ENCODE measurements at places on chromosomes 7 and 10. TPM values are rescaled to one million over a fixed set of nuclear protein-coding genes. Genes with fewer than 3 reads are reported as not detected.

GRCh38 chr10:124124123-124124768 is 30.8 kb upstream of the CHST15 start:
- no peak for DNase-seq
- H3K36me3 ChIP-seq, result no peaks in the 10 kb centered on the region
- H3K4me1 ChIP-seq, result 0 out of 2 replicates have a peak, but pooled peaks cover 15% of the 10 kb centered on the region
- H3K27me3 ChIP-seq, result no peaks in the 10 kb centered on the region
- H3K27ac ChIP-seq, result no peak overlapping the region

- H3K36me3 ChIP-seq, result peaks cover 45% of the 10 kb centered on the region
- H3K4me3 ChIP-seq, result peak overlapping the region; percentile 82
- no peak for DNase-seq
- H3K27ac ChIP-seq, result peak overlapping the region; percentile 97
- H3K4me1 ChIP-seq, result peaks cover 88% of the 10 kb centered on the region
Measured at GRCh38 chr10:48523820-48524758, 80.8 kb downstream of the ARHGAP22 start.

DNA sequence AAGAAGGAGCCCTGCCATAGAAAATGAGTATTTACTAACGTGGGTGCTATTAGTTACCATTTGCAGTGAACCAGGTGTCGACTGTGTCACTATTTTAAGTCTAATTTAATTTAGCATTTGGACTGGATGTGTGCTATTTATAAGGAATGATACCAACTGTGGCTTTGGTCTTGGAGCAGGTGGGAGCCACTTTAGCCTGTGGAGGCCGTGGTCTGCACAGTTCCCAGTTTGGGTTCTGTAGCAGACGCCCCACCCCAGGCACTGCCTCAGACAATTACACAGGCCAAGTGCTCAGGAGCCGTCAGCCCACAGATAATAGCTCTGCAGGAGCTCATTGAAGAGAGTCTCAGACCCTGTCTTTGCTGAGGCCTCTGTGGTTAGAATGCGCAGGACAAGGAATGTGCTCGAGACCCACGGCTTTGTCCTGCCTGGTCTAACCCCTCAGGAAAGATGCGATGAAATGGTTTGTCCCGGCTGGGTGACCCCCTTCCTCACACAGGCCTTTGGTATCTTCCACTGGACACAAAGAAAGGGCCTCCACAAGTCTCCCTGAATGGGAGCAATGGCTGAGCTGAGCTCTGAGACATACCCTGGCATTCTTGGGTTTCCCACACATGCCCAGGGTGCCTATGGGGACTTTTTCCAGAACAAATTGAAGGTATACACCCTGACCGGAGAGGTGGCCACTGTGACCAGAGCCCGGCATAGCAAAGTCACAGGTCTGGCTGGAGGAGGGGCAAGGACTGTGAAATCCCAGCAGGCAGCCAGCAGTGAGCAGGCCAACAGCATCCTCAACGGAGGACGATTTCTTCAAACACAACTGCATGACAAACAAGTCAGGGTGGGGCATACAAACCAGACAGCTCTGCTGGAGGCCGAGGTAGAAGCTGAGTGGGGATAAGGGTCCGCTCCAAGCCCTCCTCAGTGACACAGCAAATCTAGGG is 251.2 kb downstream of the ARHGAP12 start:
- no peaks in the 10 kb centered on the region for H3K4me1 ChIP-seq
- H3K4me3 ChIP-seq, result no peak overlapping the region
- peaks cover 6% of the 10 kb centered on the region for H3K27me3 ChIP-seq
- H3K36me3 ChIP-seq, result peaks cover 9% of the 10 kb centered on the region

DNA sequence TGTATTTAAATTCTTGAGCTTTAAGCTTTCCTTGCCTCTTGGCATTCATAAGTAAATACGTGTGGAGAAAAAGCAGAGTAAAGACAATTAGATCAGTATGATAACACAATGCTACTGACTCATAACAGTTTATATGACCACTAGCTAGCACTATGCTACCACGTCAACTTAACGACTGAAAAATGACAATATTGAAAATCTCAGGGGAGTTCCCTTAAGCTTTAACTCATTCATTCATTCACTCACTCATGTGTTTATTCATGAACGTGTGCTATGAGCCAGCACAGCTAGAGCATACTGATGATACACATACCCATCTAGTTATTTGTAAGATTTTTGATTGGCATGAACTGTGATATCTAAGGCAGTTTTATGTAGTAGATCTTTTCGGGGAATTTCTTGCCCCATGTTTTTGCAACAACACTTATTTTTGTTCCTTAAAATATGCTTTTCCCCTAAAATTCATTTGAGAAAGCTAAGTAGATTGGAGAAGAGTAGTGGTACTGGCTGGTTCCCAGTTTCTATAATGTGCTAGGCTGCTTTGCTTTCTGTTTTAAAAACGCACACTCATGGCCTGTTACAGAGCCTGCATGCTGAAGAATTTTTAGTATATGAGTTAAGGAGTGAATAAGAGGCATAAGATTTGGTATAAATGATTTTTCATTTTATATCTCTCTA is 57.4 kb upstream of the ACBD5 start:
- H3K36me3 ChIP-seq, result no peaks in the 10 kb centered on the region
- H3K4me3 ChIP-seq, result no peak overlapping the region
- DNase-seq, result no peak
- no peaks in the 10 kb centered on the region for H3K4me1 ChIP-seq
- H3K27me3 ChIP-seq, result peaks cover 17% of the 10 kb centered on the region

DNA sequence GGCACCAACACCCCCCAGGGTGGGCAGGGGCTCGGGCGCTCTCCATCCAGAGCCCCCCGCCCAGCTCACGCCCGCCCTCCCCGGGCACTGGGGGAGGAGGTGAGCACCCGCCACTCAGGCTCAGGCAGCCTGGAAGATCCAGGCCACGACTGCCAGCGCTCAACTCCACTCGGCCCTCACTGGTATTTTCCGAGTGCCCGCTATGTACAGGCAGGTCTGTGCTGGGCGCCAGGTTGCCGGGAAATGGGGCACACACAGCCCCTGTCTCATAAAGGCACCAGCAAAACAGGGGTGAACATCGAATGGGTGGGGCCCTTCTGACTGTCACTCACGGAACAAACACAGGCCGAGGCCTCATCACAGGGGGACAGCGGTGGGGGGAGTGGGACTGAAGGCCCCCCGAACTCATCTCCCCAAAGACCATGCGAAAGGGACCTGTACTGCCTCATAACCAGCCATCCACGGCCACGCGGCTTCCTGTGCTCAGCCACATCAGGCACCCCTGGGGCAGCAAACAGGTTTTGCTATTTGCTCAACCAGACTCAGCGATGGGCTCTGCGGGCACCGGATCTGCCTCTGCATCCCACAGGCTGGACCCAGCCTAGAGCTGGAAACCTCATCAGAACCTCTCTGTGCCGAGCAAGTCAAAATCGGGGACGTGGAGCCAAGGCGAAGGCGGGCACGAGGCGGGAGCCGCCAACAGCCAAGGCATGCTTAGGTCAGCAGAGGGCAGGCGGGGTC is 98.7 kb upstream of the DNAAF5 start:
- no peaks in the 10 kb centered on the region for H3K4me1 ChIP-seq
- H3K27ac ChIP-seq, result no peak overlapping the region
- no peak for DNase-seq
- no peak overlapping the region for H3K4me3 ChIP-seq

- no peaks in the 10 kb centered on the region for H3K4me1 ChIP-seq
- H3K4me3 ChIP-seq, result no peak overlapping the region
- H3K36me3 ChIP-seq, result no peaks in the 10 kb centered on the region
- no peak overlapping the region for H3K27ac ChIP-seq
- H3K27me3 ChIP-seq, result peaks cover 37% of the 10 kb centered on the region
- DNase-seq, result no peak
Measured at GRCh38 chr10:47318706-47319105, 3.5 kb upstream of the GDF2 start.

GRCh38 chr7:69090936-69091335 is 507.3 kb upstream of the AUTS2 start:
- no peak overlapping the region for H3K27ac ChIP-seq
- H3K27me3 ChIP-seq, result peaks cover 1% of the 10 kb centered on the region
- DNase-seq, result no peak

DNA sequence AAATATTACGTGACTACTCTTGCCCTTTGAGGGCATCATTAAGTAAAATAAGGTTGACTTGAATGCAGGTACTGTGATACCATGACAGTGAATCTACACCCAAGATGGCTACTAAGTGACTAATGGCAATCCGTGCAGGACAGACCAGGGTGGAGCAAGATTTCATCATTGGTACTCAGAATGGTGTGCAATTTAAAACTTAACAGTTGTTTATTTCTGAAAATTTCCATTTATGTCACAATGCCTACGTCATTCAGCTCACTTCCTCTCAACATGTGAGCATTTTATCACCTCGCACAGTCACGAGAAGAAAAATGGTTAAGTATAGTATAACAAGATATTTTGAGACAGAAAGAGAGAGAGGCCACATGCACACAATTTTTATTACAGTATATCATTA is 50.3 kb upstream of the MET start:
- peaks cover 33% of the 10 kb centered on the region for H3K27me3 ChIP-seq
- no peak for DNase-seq
- H3K4me1 ChIP-seq, result peaks cover 7% of the 10 kb centered on the region

DNA sequence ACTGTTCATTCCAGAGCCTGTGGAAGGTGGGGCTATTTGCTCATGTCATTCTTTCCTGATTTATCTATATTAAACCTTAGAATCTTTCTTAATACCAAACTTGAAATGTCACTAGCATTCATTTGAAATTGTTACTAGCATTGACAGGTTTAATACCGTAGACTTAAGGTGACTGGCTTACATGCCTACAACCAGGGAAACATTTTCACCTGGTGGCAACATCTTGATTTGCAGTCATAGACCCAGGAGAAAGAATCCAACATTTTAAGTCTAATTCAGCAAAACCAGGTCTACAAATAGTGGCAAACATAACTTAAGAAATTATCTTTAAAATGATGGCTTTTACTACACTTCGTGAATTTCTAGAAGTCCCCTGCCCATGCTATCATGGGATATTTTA is 353.7 kb downstream of the HTR7 start:
- no peaks in the 10 kb centered on the region for H3K27me3 ChIP-seq
- H3K27ac ChIP-seq, result no peak overlapping the region
- no peak overlapping the region for H3K4me3 ChIP-seq
- no peaks in the 10 kb centered on the region for H3K4me1 ChIP-seq

DNA sequence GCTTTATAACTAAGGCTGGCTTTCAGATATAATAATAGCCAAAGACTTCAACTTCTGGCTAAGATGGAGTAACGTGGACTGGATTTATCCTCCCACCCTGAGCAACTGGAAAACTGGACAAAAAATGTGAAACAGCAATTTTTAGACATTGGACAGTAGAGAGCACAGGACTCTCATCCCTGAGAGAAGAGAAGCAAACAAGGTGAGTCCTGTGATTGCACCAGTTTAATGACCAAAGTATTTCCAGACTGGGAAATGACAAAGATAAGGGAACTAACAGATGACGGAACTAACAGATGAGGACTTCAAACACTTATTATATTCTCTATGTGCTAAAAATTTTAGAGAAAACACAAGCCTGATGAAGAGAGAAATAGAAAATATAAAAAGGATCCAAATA is 175.7 kb upstream of the SLC25A13 start:
- H3K4me3 ChIP-seq, result no peak overlapping the region
- no peak overlapping the region for H3K27ac ChIP-seq

PRKG1 gene
- total RNA-seq, result 10.6 TPM

ZNF853 gene
- total RNA-seq, result not detected

GPR85 gene
- 2.4 TPM for total RNA-seq

HYAL4 gene
- total RNA-seq, result not detected

CDCA7L gene
- 47.3 TPM for total RNA-seq

COL28A1 gene
- 0.09 TPM for total RNA-seq
